NT2/D1 (cell line): ENCODE measurements at places on chromosomes 16 and 17.

- DNase-seq, result no peak
These were observed 16.6 kb downstream of the MIEF2 start for GRCh38 chr17:18277076-18277475.

- DNase-seq, result peak; percentile 72
These were observed 54.9 kb downstream of the GNAO1 start for GRCh38 chr16:56246051-56246817.

- no peak for DNase-seq
These were observed 68.0 kb upstream of the TBC1D3K start for GRCh38 chr17:37856245-37856644.

DNA sequence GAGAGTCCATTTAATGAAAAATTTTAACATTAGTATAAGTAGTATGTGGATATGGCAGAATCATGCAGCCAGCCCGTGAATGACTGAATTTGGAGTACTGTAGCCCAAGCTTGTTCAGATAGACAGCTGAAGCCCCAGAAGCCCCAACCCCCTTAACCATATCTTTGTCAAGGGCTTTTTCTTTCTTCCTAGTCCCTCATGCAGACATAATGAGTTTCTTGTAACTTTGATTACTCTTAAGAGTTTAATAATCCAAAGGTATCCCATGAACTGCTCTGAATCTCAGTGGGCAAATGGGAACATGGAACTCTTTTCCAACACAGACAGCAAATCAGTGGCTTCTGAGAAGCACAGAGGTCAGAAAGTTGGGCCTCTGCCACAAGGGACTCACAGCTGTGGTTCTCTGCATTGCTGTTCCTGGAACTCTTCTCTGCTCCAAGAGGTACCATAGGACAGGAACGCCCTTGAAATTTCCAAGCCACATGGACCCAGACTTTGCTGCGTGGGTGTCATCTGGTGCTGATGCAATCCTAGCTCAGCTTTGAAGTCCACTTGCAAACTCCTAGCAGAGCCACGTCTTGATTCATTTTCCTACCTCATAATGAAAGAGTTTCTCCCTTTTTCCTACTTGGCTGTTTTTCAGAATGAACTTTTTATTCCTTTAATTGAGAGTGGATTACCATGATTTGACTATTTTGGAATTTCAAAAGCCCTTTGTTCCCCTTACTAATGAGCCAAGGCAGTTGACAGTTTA, 18.1 kb downstream of the LYRM1 start:
- no peak for DNase-seq

- no peak for DNase-seq
These were observed 4.0 kb downstream of the CIAO2B start for GRCh38 chr16:66930189-66930588.

- no peak for DNase-seq
These were observed 330.6 kb upstream of the PMFBP1 start for GRCh38 chr16:72502594-72503005.

- DNase-seq, result no peak
These were observed 125.7 kb upstream of the CDH5 start for GRCh38 chr16:66240631-66241395.

GRCh38 chr17:78057113-78057740, 71.3 kb downstream of the TMC6 start:
- no peak for DNase-seq

DNA sequence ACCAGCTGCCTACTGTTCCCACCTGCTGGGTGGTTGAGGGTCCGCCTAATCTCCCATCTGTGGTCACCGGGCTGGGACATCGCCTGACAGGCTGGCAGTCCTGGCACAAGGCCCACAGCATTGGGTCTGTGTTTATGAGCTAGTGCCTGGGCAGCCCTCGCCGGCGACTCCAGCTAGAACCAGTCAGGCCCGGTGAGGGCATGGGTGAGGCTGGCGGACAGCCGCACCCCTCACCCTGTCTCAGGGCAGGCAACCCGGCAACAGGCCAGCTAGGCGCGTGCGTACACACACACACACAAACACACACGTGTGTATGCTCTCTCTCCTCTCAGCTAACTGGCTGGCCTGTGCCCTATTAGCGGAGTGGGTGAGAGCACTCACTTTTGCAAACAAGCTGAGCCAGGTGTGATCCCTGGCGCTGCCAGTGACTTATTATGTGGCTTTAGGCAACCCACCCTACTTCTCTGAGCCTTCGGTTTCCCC, 10.4 kb downstream of the HSD11B2 start:
- DNase-seq, result no peak

DNA sequence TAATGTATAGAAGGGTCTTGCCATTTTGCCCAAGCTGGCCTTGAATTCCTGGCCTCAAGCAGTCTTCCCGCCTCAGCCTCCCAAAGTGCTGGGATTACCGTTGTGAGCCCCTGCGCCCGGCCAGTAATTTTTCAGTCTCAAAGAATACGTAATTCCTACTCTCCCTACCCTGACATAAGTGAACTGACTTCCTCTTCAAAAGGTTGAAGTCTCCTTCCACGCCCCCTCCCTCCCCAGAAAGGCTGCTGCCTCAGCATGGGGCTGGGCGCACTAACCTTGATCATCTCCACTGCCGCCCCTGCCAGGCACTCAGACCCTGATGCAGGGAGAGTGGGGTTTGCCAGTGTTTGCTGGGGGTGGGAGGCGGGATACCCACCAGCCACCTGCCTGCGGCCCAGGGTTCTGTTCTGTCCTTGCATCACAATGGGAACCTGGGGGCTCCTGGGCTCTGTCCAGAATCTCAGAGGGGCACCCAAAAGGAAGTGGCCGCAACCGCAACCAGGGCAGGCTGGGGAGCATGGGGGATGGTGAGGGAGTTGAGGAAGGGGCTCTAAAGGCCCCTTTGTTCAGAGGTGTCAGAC, 27.5 kb downstream of the KIFC3 start:
- no peak for DNase-seq

DNA sequence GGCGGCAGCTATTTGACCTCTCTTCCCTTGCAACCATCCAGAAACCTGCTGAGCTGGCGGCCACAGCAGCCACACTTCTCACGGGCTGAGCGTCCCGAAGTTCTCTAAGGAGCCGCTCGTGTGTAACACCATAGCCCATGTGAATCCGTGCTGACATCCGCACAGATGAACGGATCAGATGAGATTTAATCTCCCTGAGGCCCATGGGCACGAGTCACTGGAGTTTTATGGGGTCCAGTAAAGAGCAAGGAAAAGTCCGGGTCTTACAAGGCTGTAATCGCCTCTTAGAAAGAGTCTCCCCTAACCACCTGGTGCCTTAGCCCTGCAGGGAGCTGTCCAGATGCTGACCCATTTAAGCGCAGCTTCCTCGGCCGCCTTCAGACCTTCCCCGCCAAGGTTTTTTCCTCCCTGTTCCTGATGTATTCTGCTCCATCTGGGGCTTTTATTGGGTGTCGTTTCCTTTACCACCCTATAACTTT, 5.5 kb upstream of the CACNG5 start:
- peak; percentile 59 for DNase-seq

DNA sequence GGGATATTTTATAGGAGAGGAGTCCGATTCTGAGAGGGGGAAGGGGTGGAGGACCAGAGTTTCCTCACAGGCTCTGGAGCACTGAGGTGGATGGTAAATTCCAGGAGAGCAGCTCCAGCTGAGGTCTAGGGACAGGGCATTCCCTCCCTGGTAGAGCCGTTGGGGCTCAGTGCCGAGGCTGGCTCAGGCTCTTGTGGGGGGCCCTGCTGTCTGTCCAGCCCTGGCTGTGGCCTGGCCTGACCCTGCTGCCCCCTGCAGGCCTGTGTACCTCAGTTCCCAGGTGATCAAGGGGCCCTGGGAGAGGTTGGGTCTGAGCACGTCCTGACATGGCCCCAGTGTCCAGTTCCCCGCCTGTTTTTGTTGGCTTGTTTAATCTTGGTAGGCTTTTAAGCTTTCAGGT, 16.8 kb downstream of the ZNF750 start:
- no peak for DNase-seq

DNA sequence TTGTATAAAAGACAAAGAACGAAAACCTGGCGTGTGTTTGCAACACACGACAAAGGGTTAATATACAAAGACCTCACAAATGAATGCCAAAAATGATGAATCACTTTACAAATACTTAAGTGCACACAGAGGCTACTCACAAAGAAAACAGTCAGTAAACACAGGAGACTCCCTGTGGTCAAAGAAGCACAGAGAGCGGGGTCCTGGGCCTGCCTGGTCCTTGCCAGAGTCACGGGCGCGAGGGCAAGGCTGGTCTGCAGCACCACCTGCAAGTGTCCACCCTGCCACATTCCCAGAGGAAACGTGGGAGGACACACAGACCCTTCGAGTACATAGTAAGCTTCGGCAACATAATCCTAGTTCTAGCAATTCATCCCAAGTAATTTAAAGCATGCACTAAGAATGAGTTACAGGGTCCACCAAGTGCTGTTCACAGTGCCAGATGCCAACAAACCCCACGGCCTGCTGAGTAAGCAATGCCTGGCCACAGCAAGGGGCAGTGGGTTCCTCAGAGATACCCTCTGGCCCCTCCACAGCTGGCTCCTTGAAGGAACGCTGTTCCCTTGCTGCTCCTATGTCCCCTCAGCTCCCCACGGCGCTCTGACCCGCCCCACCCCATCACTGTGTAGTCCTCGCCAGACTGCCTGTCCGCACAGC, 24.6 kb upstream of the FAAP100 start:
- DNase-seq, result no peak

- no peak for DNase-seq
These were observed 15.3 kb downstream of the CA7 start for GRCh38 chr16:66859397-66860068.

DNA sequence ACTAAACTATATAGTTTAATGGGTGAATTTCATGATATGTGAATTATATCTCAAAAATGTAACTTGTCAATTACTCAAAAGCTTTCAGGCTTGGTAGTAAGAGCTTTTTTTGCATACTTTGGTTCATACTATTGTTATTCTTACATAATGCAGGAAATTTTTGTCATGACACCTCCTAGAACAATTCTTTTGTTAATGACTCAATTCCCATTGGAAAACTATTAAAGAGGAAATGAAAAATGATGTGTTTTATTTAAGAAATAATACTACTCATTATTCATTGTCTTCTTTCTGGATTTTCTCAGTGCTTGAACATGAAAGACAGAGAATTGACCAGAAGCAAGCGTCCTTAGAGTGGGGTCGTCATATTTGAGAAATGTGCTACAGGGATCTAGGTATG, 196.4 kb upstream of the KCNJ16 start:
- DNase-seq, result no peak

- DNase-seq, result no peak
These were observed 631 bp downstream of the NLRC5 start for GRCh38 chr16:56989988-56990387.

DNA sequence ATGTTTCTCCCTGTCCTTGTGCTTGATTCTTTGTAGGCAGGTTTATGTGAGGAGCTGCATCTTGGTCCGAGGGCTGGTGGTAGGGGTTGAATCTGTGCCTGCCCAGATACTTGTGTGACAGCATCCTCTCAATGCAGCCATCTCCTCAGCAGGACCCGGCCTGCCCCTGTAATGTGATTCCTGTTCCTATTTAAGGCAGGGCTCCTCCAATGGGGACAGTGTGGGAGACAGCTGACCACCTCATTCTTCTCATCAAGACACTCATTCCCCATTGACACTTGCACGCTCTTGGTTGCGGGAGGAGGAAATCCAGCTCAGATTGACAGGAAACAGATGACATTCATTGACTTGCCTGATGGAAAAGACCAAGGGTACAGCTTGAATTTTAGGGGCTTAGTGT, 384.5 kb downstream of the CPPED1 start:
- no peak for DNase-seq

GRCh38 chr16:68658341-68658973, 13.3 kb downstream of the CDH3 start:
- no peak for DNase-seq

DNA sequence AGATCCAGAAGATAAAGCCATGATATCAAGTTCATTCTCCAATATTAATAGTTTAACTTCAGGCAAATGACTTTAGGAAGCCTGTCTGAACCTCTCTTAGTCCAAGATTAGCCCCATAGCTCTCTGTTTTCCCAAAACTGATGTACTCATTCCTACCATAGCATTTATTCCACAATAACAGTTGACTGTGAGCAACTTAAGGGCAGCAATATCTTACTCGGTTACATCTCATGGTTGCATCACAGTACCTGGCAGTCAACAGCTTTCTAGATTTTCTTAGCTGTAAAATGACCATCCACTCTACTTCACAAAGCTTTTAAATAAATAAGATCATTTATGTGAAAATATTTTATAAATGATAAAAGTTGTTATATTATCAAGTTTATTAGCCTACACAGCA, 58.2 kb upstream of the STAC2 start:
- no peak for DNase-seq

DNA sequence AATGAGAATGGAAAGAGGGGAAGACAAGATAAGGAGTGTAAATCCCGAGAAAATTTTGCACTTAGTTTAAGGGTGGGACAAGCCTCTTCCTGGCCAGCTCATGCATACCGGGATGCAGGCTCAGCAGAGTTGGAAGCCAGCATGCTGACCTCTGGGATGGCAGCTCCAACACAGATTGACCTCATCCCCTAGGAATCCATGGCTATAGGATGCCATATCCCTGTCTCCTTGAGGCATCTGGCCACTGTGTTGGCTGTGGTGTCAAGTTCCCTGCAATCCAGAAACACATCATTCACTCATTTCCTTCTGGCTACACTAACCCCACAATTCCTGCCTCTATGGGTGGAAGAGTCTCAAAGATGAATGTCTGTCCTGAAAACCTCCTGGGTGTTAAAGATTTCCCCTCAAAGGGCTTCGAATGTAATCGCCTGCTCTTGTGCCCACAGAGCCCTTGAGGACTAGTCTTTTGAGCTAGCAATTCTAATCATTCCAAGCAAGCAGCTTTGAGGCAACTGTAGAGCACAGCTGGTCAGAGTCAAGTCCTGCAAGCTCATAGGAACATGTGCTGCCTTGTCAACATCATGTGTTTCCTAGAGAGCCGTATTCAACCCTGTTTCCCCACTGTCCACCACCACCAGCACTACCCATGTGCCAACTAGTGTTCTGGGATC, 141.4 kb downstream of the PMP22 start:
- DNase-seq, result no peak

- no peak for DNase-seq
These were observed 80.9 kb upstream of the ZNF469 start for GRCh38 chr16:88301886-88302285.
